ENCODE measurements at places on chromosomes 4 and X. TPM values are rescaled to one million over a fixed set of nuclear protein-coding genes. Genes with fewer than 3 reads are reported as not detected.

GRCh38 chr4:165027762-165028402 is 3.9 kb upstream of the TRIM60 start:
- DNase-seq, result no peak
- H3K4me3 ChIP-seq, result no peak overlapping the region
- H3K36me3 ChIP-seq, result no peaks in the 10 kb centered on the region
- no peaks in the 10 kb centered on the region for H3K27me3 ChIP-seq
- no peak overlapping the region for H3K27ac ChIP-seq

DNA sequence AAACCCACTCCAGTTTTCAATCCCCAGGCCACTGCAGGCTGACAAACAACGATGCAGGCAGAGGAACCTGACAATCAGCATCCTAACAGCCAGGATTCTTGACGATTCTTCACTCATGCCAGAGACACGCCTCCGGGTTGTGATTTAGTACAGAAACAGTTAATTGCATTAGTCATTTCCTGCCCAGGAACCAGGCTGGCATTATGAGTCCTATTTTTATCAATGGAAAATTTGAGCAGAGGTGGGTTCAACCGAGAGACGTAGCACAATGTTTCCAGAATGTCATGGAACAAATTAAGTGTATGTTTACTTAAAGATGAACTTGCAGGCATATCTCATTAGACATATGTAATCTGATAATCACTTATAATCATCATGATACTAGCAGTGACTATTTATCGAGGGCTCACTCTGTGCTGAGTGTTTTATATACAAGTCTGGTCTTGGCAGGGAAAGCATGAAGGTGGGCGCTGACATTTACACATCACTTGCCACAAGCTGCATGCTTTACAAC is 159.7 kb downstream of the NSUN7 start:
- H3K4me1 ChIP-seq, result peaks cover 7% of the 10 kb centered on the region
- H3K27me3 ChIP-seq, result no peaks in the 10 kb centered on the region
- no peak overlapping the region for H3K4me3 ChIP-seq
- no peak overlapping the region for H3K27ac ChIP-seq

- H3K36me3 ChIP-seq, result no peaks in the 10 kb centered on the region
- H3K27me3 ChIP-seq, result no peaks in the 10 kb centered on the region
- peaks cover 6% of the 10 kb centered on the region for H3K4me1 ChIP-seq
- no peak overlapping the region for H3K27ac ChIP-seq
- DNase-seq, result no peak
Observed at GRCh38 chr4:17232566-17233253, 279.2 kb downstream of the QDPR start.

The ABCD1 gene
- total RNA-seq, result 15.1 TPM

DNA sequence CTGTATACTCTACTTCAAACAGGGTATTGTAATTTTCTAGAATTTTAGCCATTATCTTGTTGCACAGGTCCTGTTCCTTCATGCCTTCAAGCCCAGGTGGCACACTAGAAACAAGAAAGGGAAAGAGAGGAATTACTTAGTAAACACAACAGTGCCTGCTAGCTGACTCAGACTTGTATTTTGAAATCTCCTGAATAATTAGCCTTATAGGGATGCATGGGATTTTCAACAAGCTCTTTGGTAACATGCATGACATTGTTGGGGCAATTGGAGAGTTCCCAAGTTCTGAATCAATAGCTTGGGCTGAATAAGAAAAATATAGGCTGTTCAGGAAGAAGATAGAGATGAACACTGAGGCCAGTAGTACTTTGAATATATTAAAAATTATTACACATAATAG is 118.8 kb downstream of the FAM13A start:
- H3K4me3 ChIP-seq, result no peak overlapping the region
- no peak for DNase-seq
- H3K27me3 ChIP-seq, result no peaks in the 10 kb centered on the region
- no peaks in the 10 kb centered on the region for H3K36me3 ChIP-seq
- H3K4me1 ChIP-seq, result no peaks in the 10 kb centered on the region

DNA sequence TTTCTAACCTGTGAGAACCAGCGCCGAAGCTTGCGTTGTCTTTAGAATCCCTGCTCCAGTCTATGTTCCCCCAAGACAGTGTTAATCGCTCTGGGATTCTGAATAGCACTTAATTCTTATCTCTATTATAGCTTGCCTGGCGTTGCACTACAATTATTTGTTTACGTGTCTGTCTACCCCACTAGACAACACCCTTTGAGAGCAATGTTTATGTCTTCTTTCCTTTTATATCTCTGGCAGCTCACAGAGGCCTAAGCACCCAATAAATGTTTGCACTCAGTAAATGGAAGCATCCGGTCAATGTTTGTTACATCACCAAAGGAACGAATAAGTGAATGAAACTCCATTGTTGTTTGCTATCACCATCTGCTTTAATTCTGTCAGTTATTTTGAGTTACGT is 4.8 kb upstream of the NHS start:
- H3K27ac ChIP-seq, result no peak overlapping the region
- no peaks in the 10 kb centered on the region for H3K36me3 ChIP-seq
